Left lung (tissue), 14 donors: ENCODE measurements at places on chromosomes 3 and 15. TPM values are rescaled to one million over a fixed set of nuclear protein-coding genes. Genes with fewer than 3 reads are reported as not detected.

GRCh38 chr3:169137076-169137475, 526.4 kb downstream of the MECOM start:
- DNase-seq: no peak

DNA sequence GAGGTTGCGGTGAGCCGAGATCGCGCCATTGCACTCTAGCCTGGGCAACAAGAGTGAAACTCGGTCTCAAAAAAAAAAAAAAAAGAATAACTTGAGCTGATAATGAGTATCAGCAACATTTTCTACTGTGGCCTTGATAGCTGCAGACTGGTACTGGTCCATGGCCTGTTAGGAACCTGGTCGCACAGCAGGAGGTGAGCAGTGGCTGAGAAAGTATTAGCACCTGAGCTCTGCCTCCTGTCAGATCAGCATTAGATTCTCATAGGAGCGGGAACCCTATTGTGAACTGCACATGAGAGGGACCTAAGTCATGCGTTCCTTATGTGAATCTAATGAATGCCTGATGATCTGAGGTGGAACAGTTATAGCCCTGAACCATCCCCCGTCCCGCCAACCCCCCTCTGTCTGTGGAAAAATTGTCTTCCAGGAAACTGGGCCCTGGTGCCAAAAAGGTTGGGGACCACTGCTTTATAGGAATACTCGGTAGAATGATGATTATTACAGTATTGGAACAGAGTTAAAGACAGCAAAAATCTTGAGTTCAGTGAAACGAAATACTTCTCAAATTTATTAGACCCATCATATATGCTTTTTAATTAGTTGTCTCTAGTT, 126.0 kb downstream of the ZNF609 start:
- no peak for DNase-seq

- no peak for DNase-seq
Measured at GRCh38 chr3:128463771-128464170, 2.9 kb downstream of the DNAJB8 start.

DNA sequence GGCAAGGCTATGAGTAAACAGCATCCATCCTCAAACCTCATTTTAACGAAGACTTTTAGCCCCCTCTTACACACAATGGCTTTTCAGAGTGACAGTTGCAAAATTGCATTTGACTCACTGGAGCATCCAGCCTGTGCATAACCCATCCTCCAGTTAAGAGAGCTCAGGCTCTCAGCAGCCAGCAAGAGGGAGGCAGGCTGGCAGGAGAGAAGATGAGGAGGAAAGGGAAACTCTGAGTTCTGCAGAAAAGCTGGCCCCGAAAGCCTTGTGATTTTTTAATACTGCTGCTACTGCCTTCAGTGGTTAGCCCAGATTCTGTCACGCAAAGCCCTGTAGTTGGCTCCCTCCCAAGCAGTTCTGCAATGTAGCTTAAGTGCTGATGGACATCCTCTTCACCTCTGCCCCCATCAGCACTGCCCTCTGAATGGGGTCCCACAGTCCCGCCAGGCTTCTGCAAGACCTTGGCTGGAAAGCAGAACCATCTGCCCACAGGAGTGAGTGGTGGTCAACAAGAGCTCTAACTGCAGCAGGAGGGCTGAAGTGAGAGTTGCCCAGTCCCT, 371.3 kb downstream of the EPHB1 start:
- no peak for DNase-seq

DNA sequence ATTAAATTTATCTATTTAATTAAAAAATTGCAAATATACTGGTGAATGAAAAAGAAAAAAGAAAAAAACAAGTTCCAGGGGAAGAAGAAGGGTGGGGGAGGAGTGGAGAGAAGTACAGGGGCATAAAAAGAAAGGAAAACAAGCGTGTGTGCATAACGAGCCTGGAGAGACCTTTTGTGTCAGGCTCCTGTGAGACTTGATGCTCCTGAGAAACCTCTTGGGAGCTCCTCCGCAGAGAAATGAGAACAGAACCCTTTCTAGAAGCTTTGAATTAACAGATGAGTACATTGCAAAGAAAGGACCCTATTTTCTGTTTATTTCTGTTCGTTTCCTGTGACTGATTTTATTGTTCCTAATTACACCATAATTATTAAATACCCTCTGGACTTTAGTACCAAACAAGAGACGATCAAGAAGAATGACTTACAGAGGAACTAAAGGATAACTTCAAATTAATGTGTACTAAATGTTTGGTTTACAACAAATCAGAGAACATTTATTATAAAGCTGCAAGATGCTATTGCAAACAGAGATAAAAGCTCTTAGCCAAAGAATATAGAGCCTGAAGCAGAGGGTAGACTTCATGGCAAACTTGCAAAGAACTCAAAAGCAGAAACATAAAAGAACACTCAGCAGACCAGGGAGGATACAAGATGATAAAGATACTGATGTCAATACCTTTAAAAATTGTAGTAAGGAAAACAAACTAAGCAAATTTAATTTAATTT, 74.7 kb downstream of the DPPA2 start:
- DNase-seq: no peak

- no peak for DNase-seq
Measured at GRCh38 chr15:33934396-33934795, 33.9 kb upstream of the CHRM5 start.

- no peak for DNase-seq
Measured at GRCh38 chr3:75224412-75224811, 439.7 kb upstream of the FRG2C start.

GRCh38 chr3:10520072-10520471, 14.7 kb upstream of the ATP2B2 start:
- DNase-seq: no peak

DNA sequence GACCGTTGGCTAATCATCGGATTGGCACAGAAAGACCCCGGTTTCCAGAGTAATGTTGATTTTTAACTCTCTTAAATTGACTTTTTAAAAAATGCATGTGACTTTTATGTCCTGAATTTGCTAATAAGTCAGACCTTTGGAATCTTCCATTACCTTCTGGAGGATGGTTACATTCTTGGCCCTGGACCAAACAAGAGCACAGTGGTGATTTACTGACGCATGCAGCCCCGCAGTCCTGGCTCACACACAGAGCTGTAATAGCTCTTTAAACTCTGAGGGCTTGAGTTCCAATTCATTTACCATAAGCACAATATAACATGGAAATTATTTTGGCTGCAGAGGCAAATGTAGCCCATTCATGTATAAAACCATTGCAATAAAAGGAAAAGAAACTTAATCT, 25.1 kb downstream of the SOX14 start:
- DNase-seq: no peak

GRCh38 chr3:152843955-152844354, 9.0 kb downstream of the P2RY1 start:
- no peak for DNase-seq

HHLA2 gene
- total RNA-seq: 1.5 TPM
